ENCODE measurements at places on chromosomes 11 and 22.

DNA sequence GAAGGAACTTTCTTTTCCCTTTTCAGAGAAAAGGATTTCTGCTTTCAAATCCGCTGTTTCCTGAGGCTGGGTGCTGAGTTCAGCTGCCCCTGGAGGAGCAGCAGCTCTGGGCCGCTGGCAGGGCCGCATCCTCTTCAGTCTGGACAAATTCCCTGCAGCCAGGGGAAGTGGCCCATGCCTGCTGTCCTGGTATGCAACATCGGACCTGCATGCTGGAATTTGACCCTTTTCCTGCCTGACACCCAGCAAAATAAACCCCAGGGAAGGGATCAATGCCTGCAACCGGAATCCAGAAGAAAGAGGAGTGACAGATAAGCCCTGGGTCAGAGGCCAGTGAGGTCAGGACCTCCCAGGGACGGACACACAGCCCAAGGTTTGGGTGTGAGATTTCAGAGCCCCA lies 54.1 kb upstream of the LINC01488 start:
- DNase-seq = peak; percentile 33

DNA sequence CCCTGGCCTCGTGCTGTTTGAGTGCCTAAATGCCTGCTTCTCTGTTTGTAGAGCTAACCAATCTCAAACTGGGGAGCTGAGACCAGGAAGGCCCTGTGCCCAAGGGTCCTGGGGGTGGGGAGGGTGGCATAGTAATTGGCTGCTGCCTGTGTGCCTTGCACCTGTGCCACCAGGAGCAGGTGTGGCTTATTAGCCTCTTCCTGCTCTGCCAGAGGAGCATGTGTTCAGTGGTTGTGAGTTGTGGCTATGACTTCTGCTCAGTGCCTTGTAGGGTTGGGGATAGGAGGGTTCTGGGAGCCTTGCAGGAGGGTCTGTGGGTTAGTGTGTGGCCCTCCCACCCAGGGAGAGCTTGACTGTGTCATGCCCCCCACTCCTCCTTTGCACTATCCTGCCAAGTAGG lies 109.2 kb downstream of the ZBTB16 start:
- no peak for DNase-seq

DNA sequence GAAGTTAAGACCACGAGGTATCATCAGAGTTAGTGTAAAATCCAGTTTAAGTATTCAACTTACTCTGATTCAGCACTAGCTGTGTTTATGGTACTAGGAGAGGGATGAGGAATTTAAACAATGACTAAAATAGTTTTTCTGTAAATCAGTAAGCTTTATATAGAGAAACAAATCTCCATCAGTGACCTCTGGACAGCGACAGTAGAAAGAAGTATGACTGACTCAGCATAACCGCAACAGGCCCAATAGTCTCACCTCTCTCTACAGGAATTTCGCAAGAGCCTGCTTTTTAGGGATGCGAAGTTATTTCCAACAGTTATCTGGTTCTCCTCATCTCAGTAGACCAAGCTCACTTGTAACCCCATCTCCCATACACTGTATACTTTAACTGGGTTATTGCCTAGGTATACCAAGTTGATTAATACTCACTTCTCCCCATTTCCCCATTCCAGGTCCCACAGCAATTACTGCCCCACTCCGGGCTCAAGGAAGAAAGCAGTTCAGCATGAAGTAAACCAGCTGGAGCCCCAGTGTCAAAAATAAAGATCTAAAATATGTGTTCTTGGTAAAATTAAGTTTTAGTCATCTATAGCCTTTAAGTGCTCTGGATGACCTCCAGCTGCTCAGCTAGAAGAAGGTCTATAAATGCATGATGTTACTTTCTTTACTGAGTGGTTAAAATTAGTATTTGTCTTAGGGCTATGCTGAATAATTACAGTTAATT lies 770.6 kb upstream of the CCDC90B start:
- no peak for DNase-seq

- no peak for DNase-seq
Measured at GRCh38 chr11:79667380-79667779, 226.6 kb upstream of the TENM4 start.

GRCh38 chr11:18264677-18265555 lies 1.1 kb upstream of the SAA1 start:
- no peak for DNase-seq

GRCh38 chr22:39429916-39430575 lies 26.8 kb upstream of the MGAT3 start:
- no peak for DNase-seq

DNA sequence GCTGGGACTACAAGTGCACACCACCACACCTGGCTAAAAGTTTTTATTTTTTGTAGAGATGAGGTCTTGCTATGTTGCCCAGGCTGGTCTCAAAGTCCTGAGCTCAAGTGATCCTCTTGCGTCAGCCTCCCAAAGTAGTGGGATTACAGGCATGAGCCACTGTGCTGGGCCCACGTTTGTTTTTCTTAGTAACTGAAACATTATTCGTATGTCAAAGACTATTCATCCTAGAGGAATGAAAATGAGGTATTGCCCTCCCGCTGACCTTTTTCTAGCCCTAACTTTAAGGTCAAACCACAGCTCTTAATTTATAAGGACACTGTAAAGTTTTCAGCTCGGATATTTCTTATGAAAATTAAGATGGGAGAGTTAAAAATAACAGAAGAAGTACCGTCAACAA lies 33.2 kb upstream of the PAX6 start:
- no peak for DNase-seq

GRCh38 chr11:61505106-61505505 lies 3.4 kb upstream of the LRRC10B start:
- no peak for DNase-seq

GRCh38 chr11:115693002-115693401 lies 188.8 kb upstream of the CADM1 start:
- DNase-seq = no peak

- peak; percentile 76 for DNase-seq
Measured at GRCh38 chr11:116879800-116880625, 42.6 kb upstream of the APOA1 start.

DNA sequence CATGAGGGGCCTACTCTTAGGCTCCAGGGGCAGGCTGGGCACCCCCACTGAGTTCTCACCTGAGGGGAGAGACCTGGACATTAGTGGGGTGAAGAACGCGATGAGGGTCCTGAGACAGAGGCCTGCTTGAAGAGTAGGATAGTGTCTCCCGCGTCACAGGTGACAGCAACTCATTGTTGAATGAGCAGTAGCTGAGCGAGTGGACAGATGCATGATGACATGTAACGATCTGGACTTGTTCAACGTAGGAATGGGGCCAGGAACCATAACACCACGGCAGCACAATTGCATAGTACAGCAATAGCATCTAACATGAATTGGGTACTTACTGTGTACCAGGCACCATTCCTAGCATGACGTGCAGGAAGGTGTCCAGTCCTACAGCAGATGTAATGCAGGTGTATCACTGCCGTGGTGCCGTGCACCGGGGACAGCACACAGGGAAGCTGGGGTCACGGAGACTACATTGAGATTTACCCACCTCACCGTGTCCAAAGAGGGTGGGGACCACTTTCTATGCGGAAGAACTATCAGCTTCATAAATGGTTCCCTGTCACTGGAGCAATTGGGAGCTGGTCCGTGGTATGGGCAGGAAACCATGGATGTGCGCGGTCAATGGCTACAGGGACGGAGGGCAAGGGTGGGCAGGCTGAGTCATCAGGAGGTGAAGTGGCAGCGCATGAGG lies 1019.1 kb downstream of the TBC1D22A start:
- DNase-seq = no peak

DNA sequence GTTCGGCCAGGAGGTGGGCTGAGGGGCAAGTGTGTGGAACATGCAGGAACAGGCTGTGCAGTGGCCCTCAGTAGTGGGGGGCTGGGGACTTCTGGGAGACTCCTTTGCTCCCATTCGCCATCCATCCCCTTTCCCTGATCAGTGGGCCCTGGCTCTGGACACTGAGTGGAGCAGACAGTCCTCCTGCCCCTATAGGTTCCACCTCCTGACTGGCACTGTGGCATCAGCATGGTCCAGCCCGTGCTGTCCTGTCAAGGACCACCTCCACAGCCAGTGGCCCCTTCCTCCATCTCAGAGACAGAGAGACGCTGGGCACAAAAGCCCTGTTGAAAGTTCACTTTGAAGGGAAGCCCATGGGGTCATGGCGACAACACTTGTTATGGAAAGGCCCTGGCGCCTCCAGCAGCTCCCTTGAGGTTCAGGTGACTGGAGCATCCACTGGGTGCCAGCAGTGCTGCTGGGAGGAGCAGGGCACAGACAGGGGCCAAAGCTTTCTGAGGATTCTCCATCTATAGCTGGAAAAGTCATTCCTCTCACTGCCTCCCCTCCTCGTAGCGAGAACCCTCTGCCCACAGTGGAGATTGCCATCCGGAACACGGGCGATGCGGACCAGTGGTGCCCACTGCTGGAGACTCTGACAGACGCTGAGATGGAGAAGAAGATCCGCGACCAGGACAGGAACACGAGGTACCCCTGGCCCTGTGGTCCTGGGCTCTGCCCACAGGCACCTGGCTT lies 5.6 kb downstream of the DERL3 start:
- no peak for DNase-seq

DNA sequence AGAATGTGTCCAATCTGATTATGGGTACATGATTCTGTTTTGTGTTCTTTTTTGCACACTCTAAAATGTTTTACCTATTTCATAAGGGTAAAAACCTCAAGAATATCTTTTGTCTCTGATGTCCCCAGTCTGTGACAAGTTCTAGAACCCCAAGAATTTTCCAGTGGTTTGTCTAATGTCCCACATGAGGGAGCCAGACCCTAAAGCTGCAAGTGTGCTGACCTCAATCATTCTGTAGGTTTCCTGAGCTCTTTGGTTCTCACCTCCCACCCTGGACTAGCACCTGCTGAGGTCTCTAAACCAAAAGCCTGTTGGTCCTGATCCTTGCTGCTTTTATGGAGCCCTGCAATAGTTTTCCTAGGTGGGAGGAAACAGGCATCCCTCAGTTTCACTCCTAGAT lies 149.8 kb upstream of the MPPED2 start:
- DNase-seq = no peak

GRCh38 chr11:130464291-130464812 lies 15.9 kb downstream of the ADAMTS15 start:
- no peak for DNase-seq

- no peak for DNase-seq
Measured at GRCh38 chr11:86559311-86559945, 113.0 kb downstream of the ME3 start.

GRCh38 chr11:12975195-12975594 lies 33.9 kb upstream of the RASSF10 start:
- peak; percentile 62 for DNase-seq

DNA sequence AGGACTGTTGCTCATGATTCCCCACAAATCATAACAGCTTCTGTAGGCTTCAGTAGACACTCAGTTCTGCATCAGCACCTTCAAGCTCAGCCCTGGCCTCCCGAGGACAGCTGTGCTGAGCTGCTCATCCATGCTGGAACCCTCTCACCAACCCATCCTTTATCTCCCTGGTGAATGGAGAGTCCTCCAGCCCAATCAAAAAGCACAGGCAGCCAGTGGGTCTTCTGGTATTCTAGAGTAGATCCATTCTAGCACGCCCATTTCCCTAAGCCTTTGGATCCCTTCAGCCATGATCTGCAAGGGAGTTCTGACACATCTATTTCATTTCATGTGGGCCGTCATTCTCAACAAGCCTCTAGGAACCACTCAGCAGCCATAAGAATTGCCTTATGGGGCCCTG lies 44.6 kb upstream of the SPATA19 start:
- DNase-seq = no peak

- no peak for DNase-seq
Measured at GRCh38 chr11:133070021-133070713, 462.1 kb downstream of the OPCML start.

GRCh38 chr11:92804388-92804966 lies 165.0 kb upstream of the MTNR1B start:
- DNase-seq = no peak

GRCh38 chr22:30926706-30927105 lies 41.9 kb downstream of the MORC2 start:
- DNase-seq = no peak
